ENCODE measurements at places on chromosomes 5 and 9.

- no peak for DNase-seq
Observed at GRCh38 chr5:33834334-33834733, 57.5 kb downstream of the ADAMTS12 start.

DNA sequence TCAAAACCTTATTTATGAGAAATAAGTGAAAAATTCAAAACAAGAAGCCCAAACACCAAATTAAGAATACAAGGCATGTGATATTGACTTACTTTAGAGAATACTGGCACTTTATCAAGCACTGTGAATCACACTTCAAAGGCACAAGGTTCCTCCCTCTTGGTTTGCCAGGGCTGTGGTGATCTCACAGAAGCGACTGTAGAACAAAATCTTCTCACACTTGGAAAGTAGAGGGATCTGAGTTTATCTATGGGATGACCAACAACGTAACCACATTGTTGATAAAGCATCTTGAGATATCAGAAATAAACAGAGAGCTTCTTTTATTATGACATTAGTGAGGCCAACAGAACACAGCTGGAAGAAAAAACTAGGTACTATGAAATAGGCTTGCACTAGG is 295.9 kb downstream of the NFIB start:
- no peak for DNase-seq

GRCh38 chr5:55821731-55822512 is 29.2 kb upstream of the IL31RA start:
- DNase-seq = no peak

- no peak for DNase-seq
Observed at GRCh38 chr5:95194856-95195255, 90.0 kb downstream of the MCTP1 start.

All from activated CD8-positive, alpha-beta memory T cell treated with anti-CD3 and anti-CD28 coated beads for 48 hours (primary cell).